NCI-H1092 (cell line): ENCODE measurements at places on chromosomes 3 and 15.

- no peak for DNase-seq
These were observed 17.1 kb downstream of the ISG20 start for GRCh38 chr15:88655800-88656488.

DNA sequence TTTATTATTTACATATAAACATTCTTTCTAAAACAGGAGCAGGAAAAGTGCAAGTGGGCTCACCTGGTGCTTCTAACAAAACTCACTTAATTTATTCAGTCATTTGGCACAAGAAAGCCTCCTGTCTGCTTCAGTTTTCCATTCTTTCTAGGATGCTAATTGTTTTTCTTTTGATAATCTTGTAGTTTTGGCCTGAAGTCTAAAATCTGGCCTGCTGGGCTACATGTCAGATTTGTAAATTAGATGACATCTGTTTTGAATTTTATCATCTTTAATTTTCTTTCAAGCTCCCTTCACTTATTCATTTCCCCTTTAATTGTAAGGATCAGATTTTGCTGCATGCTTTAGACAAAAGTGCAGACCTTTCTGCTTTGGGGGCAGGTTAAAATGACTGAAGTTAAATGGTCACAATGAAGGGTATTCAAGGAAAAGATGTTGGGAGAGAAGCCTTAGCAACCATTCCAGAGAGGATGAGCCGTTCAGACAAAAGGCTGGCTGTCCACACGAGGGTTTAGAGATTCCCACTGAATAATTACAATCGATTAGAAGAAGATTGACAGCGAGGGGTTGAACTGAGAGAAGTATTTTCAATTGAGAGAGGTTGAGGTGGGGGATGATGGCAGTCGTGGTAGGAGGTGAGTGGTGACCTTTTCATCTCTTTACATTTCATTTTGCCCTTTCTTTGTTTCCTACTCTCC is 59.9 kb upstream of the PTX3 start:
- no peak for DNase-seq

GRCh38 chr3:119700269-119700919 is 2.4 kb upstream of the CFAP91 start:
- no peak for DNase-seq

DNA sequence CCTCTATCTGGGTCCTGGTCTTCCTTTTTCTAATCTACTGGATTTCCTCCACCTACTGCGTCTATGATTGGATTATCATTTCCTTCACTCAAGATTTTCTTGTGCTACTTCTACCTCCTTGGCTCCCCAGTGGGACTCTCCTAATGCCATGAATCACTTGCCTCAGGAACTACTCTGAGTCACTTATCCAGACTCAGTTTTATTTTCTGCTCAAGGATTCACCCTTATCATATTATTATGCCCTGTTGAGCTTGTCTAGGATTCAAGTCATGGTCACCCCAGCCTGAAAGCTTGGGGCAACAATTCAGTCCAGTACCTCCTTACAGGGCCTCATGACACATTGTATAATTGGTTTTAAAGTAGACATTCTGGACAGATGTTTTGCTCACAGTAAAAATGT is 968.1 kb downstream of the ROBO1 start:
- DNase-seq, result no peak

DNA sequence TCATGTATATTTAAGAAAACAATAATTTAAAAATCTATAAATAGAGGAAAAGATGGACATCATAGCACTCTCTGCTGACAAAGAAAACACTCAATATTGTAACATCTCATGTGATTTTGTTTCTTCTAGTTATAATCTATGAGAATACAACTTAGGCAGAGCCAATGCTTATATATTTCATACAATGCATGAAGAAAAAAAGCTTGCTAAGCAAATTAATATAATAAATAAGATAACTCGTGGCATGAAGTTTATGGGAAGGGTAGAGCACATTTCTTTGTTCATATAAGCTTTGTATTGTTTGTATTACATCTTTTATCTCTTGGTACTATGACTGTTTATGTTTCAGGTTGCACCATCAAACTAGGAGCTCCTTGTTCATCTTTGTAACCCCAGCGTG is 7.6 kb upstream of the ANXA2 start:
- DNase-seq, result no peak

DNA sequence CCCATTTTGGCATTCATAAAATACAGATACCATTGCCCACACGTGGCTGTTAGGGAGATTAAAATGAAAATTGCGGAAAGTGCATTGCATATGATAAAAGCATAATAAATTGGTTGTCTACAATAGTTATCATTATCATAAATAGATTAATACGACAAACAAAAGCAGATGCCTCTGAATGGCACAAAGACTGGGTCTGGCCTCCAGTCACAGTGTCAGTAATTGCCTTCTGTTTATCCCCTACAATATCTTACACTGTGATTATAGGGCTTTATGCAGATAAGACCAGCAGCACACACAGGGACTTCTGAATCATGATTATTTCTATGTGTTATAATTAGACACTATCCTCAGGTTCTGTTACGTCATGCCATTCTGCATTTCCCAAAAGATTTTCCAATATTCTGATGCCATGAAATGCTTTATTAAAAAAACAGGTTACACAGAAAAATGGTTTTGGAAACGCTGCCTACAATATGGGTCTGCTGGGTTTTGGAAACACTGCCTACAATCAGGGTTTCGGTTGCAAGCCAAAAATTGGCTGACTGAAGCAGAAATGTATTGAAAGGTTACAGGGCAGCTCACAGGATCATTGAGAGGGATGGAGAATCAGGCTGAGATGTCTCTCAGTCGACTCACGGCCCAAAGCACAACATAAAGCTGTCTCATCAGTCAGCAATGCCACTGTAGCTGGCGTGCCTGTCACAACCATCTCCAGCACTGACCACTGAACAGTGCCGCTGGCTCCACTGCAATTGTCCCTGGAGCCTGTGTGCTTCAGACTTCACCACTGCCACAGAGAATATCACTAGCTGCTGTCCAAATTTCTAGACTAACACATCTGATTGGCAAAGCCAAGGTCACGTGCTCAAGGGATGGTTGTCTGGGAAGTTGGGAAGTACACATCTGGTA is 248.1 kb downstream of the ERC2 start:
- DNase-seq, result no peak

DNA sequence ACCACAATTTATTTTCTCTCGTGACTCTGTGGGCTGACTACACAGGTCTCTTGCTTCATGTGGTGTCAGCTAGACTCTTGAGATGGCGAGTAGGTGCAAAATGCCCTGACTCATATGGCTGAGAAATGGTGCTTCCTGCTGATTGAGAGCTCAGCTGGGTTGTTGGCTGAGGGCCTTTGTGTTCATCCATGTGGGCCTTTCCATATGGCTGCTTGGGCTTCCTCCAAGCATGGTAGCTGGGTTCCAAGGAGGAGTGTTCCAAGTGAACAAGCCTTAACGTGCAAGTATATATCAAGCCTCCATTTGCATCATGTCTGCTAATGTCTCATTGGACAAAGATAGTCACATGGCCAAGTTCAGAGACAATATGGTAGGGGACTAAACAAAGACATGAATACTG is 164.0 kb downstream of the PDCD6IP start:
- DNase-seq, result no peak

DNA sequence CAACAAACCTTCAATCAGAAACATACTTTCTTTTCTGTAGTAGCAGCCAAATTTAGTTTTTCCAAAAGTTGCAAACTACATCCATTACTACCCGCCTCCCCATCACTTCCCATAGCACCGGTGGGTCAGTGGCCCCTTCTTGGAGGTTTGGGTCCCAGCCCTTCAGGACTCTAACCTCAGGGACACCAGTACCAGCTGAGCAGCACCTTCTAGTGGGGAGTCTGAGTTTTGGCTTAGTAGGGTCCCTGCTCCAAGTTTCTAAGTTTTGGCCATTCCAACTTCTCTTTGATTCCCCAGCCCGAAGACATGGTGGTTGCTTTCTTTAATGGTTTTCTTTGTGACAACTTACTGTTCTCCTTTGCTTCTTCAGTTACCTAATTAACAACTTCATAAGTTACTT is 160.6 kb downstream of the ECT2 start:
- no peak for DNase-seq

DNA sequence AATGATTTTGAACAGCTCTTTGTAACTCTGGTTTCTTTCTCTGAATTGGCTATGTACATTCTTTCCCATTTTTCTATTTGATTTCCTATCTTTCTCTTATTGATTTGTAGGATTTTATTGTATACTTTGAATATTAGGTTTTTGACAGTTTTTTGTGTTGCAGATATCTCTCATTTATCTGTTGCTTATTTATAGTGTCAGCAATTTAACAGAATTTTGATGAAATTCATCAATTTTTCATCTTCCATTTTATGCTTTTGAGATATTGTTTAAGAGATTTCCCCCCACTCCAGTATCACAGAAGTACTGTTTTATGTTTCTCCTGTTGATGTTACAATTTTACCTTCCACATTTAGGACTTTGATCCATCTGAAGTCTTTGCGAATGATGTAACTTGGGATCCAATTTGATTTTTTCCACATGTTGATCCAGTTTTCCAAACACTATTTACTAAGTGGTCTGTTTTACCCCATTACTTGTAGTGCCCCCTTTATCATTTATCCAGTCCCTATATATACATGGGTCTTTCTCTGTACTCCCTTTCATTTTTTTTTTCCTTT is 46.1 kb downstream of the XYLB start:
- no peak for DNase-seq

DNA sequence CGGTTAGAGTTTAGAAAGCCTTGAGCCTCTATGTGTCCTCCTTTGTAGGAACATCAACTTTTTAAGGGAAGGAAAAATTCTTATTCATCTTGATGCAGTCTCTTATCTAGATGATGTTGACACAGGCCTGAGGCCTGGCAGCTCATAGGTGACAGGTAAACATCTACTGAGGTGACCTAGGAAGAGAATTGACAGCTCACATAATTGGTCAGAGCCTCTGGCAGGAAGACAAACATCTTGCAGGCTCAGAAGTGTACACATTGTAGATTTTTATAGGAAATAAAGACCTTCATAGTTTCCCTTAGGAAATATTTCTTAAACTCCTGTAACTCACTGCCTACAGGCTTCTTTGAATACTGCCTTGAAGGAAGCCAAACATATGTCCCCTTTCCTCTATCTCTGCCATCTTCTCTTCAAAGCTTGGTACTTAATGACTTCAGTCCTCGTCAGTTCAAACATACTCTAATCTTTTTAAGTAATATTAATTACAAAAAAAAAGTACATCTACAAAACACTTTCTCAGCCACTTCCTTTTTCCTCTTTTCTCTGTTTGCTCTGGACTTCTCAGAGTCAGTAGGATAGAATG is 341.3 kb downstream of the TBL1XR1 start:
- DNase-seq, result no peak

DNA sequence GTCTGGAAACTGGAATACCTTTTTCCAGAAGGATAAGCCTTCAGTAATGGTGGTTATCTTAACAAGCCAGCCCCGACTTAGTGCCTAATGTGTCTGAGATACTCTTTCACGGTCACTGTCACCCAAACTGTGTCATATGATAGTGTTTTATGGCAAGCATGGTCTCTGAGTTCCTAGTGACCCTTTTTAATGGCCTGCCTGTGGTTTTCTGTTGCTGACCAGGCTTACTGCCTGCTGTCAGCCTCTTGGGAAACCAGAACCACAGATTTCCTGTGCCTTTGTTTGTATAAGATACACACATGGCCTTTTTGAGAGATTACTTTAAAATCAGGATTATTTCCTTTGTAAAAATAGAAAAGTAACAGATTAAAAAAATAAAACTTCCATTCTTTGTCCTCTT is 22.4 kb downstream of the HPS3 start:
- no peak for DNase-seq

DNA sequence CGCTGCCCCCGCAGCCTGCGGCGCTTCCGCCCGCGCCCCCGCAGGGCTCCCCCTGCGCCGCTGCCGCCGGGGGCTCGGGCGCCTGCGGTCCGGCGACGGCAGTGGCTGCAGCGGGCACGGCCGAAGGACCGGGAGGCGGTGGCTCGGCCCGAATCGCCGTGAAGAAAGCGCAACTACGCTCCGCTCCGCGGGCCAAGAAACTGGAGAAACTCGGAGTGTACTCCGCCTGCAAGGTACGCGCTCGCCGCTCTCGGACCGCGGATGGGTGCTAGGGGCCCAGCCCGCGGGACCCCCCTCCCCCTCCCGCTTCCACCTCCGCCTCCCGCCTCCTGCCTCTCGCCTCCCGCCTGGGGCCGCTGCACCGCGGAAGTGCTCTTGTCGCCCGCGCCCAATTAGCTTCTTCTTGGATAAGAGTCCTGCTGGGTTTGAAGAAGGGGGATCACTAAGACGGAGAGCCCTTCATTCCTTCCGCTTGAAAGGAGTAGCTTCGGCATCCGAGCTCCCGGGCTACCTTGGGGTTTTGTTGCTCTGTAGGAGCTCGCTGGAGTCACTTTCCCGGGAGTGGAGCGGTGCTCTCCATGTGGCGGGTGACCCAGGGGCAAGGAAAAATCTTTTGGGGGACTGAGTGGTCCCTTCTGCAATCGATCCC is 426 bp downstream of the KAT2B start:
- peak; percentile 34 for DNase-seq

DNA sequence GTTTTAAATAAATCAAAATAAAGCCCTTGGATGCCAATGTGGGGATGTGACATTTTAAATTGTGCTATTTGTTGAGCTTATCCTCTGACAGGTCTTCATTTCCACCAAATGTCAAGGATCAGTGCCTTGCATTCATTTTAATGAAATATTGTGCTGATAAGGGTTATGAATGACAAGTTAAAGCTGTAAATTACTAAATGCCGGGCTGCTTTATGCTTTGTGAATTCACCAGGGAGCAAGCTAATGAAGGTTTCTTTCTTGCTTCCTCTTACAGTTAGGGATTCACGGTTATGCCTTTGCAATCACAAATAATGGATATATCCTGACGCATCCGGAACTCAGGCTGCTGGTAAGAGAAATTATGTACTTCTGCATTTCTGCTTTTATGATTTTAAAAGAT is 81.7 kb downstream of the LRTM1 start:
- no peak for DNase-seq

GRCh38 chr3:193780397-193780796 is 187.4 kb downstream of the OPA1 start:
- no peak for DNase-seq

DNA sequence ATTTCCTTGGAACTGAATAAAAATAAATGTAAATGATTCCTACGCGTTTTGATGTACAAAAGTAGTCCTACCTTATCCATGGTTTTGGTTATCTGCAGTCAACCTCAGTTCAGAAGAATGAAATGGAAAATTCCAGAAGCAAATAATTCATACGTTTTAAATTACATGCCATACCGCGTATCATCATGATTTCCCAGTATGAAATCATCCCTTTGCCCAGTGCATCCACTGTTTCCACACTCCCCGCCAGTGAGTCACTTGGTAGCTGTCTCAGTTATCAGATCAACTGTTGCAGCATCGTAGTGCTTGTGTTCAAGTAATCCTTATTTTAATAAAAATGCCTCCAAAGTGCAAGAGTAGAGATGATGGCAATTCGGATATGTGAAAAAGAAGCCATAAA is 9.1 kb upstream of the MFSD1 start:
- DNase-seq, result no peak
